CD8-positive, alpha-beta T cell (primary cell): ENCODE measurements at places on chromosomes 2 and 18.
A peak's percentile ranks its signal among the peaks of the same experiment; 100 is the strongest.

GRCh38 chr18:57519668-57520424 is 66.7 kb downstream of the FECH start:
- DNase-seq: no peak

GRCh38 chr18:34121200-34121721 is 103.5 kb downstream of the NOL4 start:
- DNase-seq: no peak

- no peak for DNase-seq
Observed at GRCh38 chr18:12768625-12769024, 65.8 kb downstream of the PSMG2 start.

DNA sequence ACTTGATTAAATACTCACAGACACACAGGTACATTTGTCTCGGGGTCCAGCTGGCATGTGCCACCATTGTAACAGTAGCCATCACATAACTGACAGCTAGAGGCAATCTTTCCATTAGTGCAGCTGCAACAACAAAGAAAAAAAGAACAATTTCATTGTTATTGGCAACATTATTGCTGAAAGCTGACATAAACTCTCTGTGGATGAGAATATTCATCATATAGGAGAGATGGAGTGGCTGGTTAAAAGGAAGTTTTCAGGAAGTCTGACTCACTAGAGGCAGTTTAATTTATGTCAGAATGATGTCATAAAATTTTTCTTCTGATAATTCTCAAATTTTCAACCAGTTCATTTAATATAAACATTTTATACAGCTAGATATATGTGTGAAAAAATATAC is 1490.0 kb upstream of the NXPH2 start:
- DNase-seq: no peak

DNA sequence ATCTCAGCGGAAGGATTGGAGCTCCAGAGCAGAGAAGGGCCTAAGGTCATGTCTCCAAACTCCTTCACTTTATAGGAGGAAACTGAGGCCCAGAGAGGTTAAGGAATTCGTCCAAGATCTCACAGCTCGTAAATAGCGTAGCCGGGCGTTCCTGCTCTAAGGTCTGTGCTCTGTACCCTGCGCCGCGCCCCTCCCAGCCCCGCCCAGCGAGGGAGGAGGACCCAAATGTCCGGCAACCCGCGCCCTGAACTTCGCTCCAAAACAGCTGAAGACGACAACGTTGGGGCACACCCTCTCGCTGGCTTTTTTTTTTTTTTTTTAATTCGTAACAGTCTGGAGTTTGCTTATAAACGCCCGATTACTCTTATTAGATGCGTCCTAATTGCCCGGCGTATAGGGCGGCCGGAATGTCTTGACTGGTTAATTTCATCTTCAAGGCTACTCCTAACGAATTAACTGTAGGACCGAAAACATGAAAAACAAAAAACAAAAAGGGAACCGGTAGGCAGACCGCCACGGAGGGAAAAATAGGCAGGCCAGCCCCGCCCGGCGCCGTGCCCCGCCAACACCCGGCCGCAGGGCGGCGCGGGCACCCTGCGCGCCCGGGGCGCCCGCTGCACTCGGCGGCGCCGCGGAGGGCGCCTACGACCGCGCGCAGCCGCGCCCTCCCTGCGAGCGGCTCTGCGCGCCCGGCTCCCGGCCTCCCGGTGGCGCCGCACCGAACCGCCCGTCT is 928 bp upstream of the FOSL2 start:
- DNase-seq: peak; percentile 41

GRCh38 chr2:240238201-240238600 is 97.7 kb upstream of the OTOS start:
- no peak for DNase-seq

DNA sequence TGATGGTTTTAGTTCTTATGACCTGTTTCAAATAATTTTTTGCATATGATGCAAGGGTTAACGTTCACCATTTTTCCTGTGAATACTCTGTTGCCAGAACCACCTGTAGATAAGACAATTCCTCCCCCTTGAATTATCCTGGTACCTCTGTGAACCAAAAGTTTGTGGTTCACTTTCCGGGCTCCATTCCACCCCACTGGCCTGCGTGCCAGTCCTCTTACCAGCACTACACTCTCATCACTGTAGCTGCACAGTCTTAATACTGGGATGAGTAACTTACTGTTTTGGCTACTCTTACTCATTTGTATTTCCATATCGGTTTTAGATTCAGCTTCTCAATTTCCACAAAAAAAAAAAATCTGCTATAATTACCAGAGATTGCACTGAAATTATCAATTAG is 34.4 kb downstream of the AFG3L2 start:
- DNase-seq: no peak

DNA sequence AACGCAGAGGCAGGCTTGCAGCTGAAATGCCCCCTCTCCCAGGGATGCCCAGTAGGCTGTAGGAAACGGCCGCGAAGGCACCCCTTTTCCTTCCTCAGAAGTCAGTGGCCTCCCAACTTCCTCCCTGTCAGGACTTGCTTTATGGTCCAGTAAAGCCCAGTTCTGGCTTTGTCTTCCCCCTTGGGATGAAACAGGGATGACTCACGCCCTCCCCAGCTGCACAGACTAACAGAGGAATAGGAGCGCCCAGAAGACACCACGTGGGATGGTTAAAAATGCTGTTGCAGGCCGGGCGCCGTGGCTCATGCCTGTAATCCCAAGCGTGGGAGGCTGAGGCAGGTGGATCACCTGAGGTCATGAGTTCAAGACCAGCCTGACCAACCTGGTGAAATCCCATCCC is 6.9 kb downstream of the CREG2 start:
- no peak for DNase-seq

GRCh38 chr18:76064998-76065397 is 430.0 kb downstream of the ZNF516 start:
- no peak for DNase-seq

DNA sequence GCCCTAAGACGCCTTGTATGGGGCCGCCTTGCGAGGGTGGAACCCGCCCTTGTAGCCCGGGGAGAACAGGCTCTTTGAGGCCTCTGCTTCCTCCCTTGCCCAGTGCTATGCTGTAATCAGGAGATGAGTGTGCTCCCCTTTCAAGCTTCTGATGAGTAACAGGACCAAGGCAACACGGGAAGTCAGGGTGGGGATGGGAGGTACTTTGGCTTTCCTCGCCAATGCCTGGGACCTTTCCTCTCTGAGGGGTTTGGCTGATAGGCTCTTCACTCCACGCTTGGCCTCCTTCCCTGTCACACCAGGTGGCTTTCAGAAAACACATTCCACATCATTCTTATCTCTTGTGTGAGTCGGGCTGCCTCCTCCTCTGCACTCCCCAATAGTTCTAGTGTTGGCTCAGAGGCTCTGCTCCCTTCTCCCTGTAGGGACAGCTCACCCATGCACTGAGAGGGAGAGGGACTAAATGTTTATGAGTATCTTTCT is 223.7 kb upstream of the TRIB2 start:
- peak; percentile 33 for DNase-seq

GRCh38 chr2:161030260-161031063 is 129.8 kb upstream of the TANK start:
- no peak for DNase-seq

DNA sequence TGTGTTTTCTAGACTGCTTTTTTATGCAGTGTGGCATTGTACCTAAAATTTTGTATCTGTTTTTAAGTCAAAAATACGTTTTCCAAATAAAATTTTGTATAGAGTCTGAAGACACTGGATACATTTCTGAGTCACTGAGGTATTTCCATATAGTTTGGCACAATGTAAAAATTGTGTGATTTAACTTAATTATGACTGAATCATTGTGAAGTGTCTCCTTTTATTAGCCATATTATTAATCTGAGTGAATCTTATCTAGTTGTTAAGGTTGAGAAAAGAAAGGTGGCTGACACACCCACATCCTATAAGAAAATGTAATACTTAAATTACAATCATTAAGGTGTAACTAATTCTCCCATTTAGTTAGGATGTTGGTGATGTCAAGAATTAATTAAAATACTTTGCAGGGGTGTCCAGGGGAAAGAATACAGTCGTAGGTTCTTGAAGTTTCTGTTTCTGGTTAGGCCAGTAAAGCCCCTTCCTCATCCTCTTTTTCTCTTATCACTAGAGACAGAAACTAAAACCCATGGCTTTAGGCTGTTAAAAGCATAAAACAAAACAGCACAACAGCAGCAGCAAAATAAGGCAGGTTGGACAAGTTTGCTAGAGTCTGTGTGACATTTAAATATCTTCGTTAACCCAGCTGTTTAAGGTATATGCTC is 71.6 kb downstream of the UBE2E3 start:
- DNase-seq: no peak
